T-cell (primary cell): ENCODE measurements at places on chromosomes 2 and 18. TPM values are rescaled to one million over a fixed set of nuclear protein-coding genes. Genes with fewer than 3 reads are reported as not detected.

ALPI gene
- not detected for total RNA-seq

DNA sequence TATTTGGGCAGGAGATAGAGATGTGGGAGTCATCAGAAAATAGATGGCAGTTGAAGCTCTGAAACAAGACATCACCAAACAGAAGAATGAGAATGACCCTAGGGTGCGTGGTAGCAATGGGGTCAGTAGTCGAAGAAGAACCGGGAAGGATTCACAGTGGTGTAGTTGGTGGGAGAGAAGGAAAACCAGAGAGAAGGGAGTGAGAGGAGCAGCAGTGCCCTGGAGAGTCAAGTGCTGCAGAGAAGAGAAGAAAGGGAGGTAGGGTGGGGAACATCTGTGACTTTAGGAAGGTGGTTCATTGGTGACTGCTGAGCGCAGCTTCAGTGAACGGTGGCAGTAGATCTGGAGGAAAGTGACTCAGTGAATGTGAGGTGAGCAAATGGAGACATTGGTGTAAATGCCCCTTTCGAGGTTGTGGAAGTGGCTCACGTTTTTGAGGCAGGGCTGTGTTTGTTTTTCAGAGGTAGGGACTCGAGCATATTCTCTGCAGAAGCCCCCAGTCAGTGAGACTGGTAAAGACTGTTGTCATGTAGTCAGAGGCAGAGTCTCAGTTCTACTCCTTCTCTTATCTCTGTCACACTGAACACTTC lies 36.4 kb downstream of the CDC42EP3 start:
- H3K36me3 ChIP-seq: peaks cover 3% of the 10 kb centered on the region
- peak overlapping the region; percentile 93 for H3K27ac ChIP-seq
- no peak overlapping the region for H3K4me3 ChIP-seq
- no peaks in the 10 kb centered on the region for H3K27me3 ChIP-seq
- DNase-seq: no peak

MAL gene
- 179 TPM for total RNA-seq

GRCh38 chr2:176075481-176075880 lies 8.3 kb downstream of the EVX2 start:
- no peak overlapping the region for H3K27ac ChIP-seq
- no peaks in the 10 kb centered on the region for H3K4me1 ChIP-seq
- no peaks in the 10 kb centered on the region for H3K36me3 ChIP-seq
- DNase-seq: no peak

- no peak for DNase-seq
- H3K27me3 ChIP-seq: no peaks in the 10 kb centered on the region
- peaks cover 33% of the 10 kb centered on the region for H3K36me3 ChIP-seq
- no peak overlapping the region for H3K27ac ChIP-seq
- H3K4me3 ChIP-seq: no peak overlapping the region
Measured at GRCh38 chr2:208315081-208315788, 49.2 kb downstream of the PIKFYVE start.

AP1S3 gene
- total RNA-seq: 1.4 TPM

DNA sequence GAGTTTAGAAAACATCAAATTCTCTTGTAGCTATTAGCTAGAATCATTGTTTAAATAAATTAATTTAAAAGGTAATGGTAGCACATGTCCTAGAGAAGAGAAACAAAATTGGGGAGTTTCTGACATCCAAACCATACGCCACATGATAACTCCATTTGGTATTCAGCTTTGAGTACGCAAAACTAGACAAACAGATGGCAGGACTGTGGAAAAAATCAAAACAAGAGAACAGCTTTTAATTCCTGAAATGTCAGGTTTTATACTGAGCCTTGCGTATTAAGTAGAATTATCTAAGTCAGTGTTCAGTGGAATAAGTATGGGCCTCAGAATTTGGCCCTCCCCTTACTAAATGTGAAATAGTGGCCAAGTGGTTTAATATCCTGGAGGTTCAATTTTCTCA lies 82.4 kb upstream of the PDE1A start:
- H3K27me3 ChIP-seq: no peaks in the 10 kb centered on the region
- H3K4me1 ChIP-seq: no peaks in the 10 kb centered on the region
- no peak for DNase-seq
- no peak overlapping the region for H3K27ac ChIP-seq
